ENCODE measurements at places on chromosomes 2 and 18.

GRCh38 chr2:34652636-34653035, 1053.5 kb upstream of the FAM98A start:
- DNase-seq: no peak

GRCh38 chr2:84441036-84441435, 18.0 kb downstream of the SUCLG1 start:
- DNase-seq: no peak

DNA sequence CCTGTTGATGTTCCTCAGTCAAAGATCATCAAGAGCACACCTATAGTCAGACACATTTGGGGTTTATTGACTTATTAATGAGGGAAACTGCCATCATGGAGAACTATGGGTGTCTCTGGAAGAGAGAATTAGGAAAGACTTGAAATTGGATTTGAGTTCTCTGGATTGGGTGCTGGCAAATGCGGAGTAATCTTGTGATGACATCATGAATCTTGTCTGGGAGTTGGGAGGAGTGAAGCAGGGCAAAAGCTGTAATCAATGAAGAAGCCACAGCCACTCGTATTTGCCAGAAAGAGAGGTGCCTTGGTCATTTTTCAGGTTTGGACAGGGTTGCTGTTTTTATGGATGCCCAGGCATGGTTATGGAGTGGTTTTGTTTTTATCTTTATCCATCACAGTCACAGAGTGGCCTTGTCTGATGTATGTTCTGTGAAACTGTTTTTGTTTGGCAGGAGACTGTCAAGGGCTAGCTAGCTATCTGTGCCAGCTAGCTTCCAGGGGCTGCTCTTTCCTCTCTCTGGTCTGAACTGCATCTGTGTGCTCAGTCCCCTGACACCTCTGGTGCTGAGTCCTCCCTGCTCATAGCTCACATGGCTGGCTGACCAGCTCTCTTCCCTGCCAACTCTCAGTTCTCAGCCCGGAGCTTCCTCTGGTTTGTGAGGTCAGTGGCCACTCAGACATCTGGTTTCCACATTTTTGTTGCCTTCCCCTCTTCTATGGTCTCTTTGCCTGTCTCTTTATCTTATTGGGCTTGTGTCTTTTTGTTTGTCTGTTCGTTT, 193.4 kb upstream of the RMP24 start:
- no peak for DNase-seq

DNA sequence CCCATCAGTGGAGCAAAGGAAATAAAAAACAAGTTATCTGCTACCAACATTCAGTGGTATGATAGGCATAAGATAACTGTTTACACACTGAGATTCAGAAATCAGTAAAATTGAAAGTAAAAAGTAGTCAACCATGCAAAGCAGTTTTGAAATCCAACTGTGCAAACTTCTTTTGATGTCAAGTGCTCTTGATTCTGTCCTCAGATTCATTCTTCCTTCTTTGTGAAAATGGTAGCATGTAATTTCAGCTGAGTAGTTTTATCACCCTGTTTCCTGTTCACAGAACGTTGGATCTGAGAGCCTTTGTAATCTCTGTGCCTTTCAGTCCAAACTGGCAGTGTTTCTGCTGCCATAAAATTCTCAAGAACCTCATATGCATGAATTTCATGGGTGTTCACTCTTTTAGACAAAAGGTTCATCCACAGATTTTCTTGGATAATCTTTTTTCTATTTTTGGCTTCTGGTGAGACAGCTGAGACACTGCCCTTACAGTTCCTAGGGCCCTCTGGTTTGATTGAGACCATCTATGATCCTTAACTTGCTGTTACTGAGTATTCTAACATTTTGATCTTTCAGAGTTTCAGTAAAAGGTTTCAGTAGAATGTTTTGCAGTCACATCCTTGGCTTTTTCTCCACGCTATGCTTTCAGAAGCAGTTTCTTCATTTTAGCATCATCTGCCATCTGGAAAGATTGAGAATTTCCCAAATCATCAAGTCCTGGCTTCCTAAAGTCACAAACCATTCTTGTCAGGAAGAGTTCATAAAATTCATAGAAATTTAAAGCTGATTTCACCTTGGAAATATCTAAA, 272.3 kb upstream of the EPHA4 start:
- DNase-seq: no peak

DNA sequence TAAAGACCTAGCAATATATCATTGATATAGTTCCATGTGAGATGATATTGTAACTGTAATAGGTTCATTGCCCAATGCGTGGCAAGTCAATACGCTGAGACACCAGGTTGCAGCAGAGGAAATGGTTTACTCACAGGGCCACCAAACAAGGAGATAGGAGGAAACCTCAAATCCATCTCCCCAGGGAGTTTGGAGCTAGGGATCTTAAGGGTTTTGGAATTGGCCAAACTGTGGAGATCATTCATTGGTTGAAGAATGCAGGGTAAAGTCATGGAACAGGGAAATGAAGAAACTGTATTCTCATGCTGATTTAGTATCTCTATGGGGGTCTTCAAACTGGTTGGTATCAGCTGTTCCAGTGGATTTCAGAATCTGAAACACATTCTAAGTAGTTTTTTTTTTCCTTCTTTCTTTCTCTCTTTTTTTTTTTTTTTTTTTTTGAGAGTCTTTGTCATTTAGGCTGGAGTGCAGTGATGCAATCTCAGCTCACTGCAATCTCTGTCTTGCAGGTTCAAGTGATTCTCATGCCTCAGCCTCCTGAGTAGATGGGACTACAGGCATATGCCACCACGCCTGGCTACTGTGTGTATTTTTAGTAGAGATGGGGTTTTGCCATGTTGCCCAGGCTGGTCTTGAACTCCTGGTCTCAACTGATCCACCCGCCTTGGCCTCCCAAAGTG, 30.7 kb upstream of the PPM1B start:
- no peak for DNase-seq

DNA sequence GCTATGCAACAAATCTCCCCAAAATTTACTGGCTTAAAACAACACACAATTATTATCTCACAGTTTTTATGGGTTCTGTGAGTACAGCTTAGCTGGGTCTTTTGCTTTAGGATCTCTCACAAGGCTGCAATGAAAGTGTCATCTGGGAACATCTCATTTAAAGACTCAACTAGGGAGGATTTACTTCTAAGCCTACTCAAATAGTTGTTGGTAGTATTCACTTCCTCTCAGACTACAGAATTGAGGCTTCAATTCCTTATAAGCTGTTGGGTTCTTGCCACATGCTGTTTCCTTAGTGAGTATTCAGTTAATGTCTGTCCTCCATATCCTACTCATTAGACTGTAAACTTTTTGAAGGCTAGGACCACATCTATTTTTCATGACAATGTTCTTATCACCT, 72.3 kb downstream of the MDH1 start:
- no peak for DNase-seq

GRCh38 chr2:180707884-180708205, 272.6 kb upstream of the UBE2E3 start:
- no peak for DNase-seq

DNA sequence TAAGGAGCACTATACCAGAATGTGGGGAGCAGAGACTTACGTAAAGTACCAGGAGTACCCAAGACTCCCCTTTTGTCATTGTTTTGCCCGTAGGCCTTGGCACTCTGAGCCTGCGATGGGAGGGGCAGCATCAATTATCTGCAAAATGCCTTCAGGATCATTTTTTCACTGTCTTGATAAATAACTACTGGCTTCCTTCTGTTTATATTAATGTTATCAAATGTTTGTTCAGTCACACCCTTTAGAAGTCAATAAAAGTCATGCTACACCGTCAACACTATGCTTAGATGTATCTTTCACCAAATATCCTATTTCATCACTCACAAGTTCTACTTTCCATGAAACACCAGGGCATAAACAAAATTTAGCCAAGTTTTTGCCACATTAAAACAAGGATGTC, 116.3 kb downstream of the FSIP2 start:
- DNase-seq: no peak

DNA sequence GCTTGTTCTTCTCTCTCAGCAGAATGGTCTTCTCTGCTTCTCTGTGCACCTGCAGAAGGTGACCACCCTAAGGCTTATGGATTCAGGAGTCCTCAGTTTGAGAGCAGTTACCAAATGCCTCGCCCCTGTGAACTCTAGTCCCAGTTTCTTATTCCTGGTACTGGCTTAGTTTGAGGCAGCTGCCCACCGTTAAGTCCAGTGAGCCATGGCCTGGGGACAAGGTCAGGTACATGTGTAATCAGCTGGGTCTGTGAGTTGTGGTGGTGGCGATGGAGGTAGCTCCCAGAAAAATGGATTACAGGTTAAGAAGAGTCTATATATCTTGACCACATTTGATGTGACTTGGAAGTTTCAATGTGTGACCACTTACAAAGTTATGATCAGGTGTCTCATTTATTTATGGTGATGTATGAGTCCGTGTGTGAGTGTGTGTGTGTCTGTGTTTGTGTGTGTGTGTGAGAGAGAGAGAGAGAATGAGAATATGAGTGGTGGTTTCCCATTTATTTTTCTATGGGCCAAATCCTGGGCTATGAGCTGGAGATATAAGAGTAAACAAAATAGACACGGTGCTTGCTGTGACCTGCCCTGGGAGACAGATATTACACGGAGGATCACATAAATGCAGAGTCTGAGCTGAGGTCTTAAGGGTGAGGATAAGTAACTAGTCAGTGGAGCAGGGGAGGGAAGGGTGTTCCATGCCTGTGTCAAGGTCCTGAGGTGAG, 13.0 kb upstream of the IL1RN start:
- no peak for DNase-seq

DNA sequence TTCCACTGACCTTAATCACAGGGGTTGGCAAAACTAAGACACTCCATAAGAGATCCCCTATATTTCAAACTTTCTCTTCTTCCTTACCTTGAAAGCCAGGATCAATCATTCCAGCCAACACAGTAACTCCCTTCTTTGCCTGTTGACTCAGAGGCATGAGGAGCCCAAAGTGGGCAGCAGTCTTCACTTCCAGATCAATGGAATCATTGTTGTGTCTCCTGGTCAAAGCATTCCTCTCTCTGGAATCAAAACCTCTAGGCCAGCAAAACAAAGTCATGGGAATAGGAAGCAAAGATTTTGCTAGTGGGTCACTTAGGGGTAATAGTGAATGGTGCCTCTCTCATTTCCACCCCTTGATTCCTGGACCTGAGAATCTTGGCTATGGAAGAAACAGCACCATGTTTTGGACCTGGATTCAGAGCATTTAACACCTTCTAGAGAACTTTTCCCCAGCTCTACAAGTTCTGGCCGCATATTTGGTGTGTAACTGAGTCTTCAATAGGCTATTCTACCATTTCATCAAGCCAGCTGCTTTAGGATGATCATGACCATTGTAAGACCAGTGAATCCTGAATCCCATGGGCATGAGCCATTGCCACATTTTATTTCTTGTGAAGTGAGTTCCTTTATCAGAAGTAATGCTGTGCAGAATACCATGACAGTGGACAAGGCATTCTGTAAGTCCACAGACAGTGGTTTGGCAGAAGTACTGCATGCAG, 65.7 kb upstream of the SERPINE2 start:
- DNase-seq: no peak

DNA sequence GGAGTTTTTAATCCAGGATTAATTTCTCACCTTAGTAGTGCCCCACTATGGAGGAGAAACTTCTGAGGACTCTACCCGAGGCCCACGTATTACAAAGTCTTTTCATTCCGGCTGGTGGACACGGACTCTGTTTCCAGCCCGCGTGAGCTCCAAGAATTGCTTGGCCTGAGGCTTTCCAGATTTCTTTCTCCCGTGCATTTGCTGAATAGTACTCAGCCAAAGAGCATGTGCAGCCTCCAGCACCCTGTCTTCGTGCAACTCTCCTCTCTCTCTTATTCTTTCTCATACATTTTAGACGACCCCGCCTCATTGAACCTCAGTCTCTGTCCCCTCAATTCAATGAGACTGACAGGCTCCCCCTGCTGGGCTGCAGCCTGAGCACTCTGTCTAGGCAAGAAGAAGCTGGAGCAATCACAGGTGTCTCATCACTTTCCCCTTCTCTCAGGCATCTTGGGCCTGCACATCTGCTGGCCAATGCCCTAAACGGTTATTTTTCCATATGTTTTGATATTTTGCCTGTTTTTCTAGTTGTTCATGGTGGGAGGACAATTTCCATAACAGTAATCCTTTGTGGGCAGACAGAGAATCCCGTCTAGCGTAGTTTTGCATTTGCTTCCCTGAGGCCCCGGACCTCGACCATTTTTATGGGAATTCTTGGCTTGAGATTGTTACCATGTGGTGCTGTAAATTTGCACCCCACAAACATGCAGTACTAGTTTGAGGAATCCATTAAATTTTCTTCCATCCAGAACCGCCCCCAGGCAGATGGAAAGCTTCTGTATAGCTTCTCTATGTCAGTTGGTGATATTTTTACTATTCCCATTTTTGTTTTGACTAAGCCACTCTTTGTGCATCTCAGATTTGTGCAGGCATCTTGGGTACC, 50.1 kb upstream of the LPIN2 start:
- peak; percentile 31 for DNase-seq

DNA sequence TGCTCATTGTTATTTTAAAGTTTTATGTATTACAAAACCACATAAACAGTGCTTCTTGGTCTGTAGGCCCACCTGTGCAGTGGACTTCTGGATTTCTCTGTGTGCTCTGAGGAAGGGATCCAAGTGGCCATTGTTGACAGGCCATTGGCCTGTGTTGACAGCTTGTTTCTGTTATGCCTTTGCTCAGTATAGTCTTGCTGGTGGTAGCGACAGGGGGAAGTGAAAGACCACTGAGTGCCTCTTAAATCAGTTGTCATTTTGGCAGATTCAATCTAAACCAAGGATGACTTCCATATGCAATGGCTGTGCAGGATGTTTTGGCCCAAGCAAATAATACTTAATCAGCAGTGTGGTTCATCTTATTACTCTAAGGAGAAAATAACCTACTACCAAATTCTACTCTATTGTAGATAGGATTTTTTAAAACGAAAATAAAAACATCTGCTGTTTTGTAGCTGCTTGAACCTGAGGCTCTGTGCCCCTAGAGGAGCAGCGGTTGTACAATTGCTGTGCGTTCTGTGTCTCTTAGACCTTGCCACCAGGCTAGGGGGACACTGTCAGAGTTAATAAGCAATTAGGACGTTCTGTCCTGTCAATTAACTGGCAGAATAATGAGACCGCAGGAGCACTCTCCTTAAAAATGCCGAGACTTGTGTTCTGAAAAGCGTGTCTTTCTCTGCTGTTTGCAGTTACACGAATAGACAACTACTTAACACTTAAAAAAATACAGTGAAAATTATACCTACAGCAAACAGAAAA, 108.2 kb downstream of the RHBDD1 start:
- no peak for DNase-seq

- no peak for DNase-seq
These were observed 50.5 kb upstream of the MSTN start for GRCh38 chr2:190113000-190113399.

DNA sequence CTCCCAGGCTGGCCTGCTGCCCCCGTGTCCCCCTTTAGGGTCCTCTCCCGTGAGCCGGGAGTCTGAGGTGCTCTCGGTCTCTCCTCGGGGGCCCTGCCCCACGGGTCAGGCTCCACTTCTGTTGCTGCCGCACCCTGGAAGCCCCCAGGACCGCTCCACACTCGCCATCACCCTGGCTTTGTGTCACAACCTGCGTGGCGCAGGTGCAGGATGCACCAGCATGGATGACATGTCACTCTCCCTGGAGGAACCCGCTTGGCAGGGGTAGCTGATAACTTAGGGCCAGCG, 10.8 kb upstream of the ARHGEF4 start:
- DNase-seq: no peak

- no peak for DNase-seq
These were observed 12.3 kb downstream of the MERTK start for GRCh38 chr2:111910609-111911277.

Data from stimulated activated CD4-positive, alpha-beta T cell treated with anti-CD3 and anti-CD28 coated beads, Interleukin-1b, Interleukin-23, amount 100 ng/mL, for 1 hour (primary cell).